ENCODE measurements at places on chromosomes 5 and 9.
A peak's percentile ranks its signal among the peaks of the same experiment; 100 is the strongest.

GRCh38 chr5:56161439-56161823 lies 71.7 kb downstream of the ANKRD55 start:
- DNase-seq: no peak

DNA sequence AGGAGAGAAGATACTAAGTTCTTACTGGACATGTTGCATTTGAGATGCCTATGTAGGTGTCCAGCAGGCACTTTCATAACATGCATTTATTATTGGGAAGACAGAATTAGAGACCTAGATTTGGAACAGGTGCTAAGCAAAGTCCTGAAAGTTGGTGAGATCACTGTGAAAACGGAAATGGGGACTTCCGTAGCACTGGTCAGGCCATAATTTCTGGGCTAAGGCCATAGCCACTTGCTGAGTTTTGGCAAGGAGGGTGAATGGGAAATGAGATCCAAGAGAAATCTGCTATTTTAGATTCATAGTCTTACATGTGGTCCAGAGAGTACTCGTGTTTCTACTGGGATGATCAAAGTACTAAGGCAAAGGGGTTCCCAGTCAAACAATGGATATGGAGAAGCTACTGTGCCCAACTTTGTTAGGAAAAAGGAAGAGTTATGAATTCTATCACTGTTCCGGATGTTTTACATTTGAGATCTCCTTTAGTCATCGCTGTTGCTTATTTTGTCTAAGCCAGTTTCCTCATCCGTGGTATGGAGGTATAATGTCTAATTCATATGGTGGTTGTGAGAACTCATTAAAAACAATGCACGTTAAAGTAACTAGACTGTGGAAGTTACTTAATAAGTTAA lies 33.4 kb downstream of the TEK start:
- DNase-seq: no peak

- DNase-seq: peak; percentile 17
Measured at GRCh38 chr5:80466669-80467485, 21.0 kb upstream of the FAM151B start.

GRCh38 chr5:119313658-119314605 lies 41.9 kb upstream of the TNFAIP8 start:
- no peak for DNase-seq

DNA sequence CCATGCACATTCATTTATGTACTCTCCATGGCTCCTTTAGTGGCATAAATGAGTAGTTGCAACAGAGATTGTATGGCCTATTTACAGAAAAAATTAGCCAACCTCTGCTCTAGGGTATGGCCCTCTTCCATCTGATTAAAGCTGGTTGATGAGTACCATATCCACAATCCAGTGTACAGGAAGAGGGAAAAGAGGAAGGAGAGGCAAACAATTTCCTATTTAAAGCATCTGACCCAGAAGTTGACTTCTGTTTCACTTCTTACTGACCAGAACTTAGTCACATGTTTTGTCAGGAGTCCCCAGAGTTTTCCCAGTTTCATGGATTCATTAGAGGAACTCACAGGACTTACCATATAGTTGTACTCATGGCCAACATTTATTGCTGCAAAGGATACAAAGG lies 68.6 kb upstream of the STARD4 start:
- DNase-seq: no peak

GRCh38 chr5:138998521-138998920 lies 123.4 kb upstream of the LRRTM2 start:
- DNase-seq: no peak

DNA sequence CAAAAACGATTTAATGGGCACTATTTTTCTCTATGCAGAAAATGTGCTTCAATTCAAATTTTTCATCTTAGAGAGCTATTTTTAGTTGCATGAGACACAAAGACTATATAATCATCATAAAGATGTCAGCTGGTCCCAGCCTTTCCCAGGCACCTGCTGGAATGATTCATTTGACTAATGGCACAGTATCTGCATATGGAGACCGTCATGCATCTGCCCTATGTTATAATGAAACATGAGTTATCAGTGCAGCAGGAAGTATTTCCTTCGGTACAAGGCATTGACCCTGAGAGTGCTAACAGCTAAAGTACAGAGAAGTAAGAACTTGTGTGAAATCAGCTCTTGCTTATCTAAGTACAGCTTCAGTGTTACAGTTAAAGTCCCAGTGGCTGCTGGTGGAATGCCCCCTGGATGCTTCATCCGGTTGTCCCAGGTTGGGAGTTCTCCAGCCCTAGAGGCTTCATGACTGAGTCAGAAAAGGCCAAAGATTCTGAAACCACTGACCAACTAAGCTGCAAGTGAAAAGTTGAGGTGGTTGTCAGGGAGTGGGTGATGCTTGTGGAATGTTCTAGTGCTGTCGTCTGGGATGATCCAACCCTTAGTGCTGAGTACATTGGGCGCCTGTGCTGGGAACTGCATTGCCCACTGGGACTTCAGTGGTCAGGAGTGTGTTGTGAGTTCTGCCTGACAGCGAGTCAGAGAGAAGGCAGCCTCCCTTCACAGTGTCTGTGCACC lies 57.2 kb downstream of the MTRR start:
- no peak for DNase-seq

- no peak for DNase-seq
Measured at GRCh38 chr5:33257807-33258429, 182.8 kb upstream of the TARS1 start.

DNA sequence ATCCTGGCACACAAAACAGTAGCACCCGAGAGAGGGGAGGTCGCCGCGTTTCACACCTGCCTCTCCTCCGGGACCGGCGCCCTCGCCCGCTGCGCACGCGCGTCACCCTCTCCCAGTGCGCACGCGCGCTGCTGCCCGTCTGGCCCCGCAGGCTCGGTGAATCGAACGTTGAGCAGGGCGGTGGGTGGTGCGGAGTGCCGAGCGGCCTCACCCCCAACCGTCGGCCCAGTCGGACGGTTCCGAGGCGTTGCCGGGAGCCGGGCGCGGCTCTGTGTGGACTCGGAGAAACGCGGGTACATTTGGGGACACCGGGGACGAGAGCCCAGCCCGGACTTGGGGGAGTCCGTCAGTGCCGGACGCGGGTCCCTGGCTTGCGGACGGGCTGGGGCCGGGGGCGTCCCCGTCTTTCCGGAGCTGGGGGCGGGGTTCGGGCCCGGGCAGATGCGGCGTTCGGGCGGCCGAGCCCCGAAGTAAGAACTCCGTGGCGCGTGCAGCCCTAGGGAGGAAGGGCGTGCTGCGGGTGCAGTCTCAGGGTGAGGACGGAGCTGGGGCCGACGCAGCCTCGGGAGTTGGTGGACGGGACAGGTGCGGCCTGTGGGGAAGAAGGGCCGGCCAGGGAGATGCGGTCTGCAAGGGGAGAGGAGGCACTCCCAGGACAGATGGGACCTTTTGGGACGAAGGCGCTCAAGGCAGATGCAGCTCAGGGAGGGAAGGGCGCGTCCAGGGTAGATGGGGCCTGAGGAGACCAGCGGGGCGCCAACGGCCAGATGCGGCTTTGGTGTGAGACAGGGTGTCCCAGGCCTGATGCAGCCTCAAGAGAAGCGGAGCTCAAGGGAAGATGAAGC lies at the start of gene POMT1:
Gene POMT1 (plus strand): TSS at position 138 of the 845 bp plus-strand sequence. CDS start 1,301 bp downstream, outside the sequence.
- DNase-seq: peak; percentile 68

GRCh38 chr5:149166591-149167100 lies 25.4 kb downstream of the ABLIM3 start:
- DNase-seq: no peak

DNA sequence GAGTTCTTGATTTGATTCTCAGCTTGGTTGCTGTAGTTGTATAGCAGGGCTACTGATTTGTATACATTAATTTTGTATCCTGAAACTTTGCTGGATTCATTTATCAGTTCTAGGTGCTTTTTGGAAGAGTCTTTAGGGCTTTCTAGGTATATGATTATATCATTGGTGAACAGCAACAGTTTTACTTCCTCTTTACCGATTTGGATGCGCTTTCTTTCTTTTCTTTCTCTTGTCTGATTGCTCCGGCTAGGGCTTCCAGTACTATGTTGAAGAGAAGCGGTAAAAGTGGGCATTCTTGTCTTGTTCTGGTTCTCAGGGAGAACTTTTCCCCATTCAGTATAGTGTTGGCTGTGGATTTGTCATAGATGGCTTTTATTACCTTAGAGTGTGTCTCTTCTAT lies 158.9 kb downstream of the SAXO1 start:
- DNase-seq: no peak

- DNase-seq: peak; percentile 44
Measured at GRCh38 chr5:142065273-142065672, 43.3 kb upstream of the NDFIP1 start.

DNA sequence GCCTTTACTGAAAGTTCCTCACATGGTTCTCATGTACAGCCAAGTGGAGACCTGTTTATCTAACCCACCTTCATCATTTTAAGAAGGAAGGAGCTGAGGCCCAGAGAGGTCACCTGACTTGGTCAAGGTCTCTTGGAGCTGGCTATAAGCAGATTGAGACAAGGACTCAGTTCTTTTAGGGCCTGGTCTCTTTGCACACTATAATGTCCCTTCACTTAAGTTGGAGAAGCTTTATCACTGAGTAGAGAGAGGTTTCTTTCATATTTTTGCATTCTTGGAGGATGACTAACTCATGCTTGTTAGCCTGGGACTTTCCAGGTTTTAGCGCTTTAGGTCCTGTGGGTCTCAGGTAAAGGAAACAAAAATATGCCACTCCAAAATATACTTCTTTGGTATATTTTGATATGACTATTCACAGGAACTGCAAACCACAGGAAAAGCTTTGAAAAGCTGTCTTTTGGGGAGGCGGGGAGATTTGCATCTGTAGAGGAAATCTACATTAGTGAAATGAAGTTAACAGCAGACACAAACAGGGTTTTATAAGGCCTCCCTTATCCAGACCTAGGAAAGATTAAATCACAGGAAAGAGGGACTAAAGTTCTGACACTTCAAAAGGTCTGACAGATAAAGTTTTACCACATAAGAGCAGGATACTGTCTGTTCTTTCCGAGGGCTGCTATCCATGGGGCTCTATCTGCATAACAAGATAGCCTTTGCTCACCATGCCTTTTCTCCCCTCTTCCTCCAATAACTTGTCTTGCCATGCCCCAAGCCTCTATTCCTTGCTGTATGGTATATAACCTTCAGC lies 95.8 kb upstream of the ANKRD55 start:
- no peak for DNase-seq

DNA sequence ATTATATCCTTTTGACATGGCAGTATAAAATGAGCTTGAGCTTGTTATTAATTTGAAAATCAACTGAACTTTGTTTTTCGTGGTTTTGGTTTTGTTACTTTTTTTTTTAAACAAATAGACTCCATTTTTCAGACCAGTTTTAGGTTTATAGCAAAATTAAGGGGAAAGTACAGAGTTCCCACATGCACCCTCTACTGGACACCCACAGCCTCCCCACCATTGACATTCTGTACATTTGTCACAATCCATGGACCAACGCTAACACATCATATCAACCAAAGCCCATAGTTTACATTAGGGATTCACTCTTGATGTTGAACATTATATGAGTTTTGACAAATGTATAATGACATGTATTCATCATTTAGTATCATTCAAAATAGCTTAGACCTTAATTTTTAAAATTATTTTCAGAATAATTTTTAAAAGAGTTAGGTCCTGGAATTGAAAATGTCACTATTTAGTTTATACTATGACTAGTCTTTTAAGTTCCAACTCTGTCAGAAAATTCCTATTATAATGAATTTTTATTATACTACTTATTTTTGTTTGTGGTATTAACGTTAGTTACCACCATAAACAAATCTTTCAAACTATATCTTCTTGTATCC lies 35.3 kb upstream of the JMY start:
- no peak for DNase-seq

GRCh38 chr5:172413601-172414171 lies 40.6 kb downstream of the SH3PXD2B start:
- no peak for DNase-seq

- DNase-seq: no peak
Measured at GRCh38 chr9:101354765-101355708, 29.8 kb downstream of the BAAT start.

- no peak for DNase-seq
Measured at GRCh38 chr9:136940526-136941230, 3.9 kb downstream of the FBXW5 start.

GRCh38 chr9:7790022-7790818 lies 9.4 kb downstream of the DMAC1 start:
- no peak for DNase-seq

DNA sequence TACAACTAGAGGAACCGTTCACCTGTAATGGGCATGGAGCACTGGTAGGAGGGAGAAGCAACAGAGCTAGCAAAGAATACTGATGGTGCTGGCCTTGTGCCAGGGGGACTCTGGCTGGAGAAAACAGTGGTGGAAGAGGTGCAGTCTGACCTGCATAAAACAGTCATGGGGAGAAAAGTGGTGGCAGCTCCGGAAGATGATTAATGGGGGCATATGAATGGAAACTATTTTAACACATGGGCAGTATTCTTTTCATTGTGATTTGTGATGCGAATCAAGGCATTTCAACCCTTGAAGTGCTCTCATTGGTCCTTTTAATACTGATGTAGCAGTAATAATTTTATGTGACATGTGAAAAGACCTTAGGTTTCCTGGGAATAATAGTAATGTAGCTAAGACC lies 219.6 kb downstream of the ADAMTS6 start:
- no peak for DNase-seq

- peak; percentile 42 for DNase-seq
Measured at GRCh38 chr5:56269216-56269927, 36.2 kb upstream of the ANKRD55 start.

DNA sequence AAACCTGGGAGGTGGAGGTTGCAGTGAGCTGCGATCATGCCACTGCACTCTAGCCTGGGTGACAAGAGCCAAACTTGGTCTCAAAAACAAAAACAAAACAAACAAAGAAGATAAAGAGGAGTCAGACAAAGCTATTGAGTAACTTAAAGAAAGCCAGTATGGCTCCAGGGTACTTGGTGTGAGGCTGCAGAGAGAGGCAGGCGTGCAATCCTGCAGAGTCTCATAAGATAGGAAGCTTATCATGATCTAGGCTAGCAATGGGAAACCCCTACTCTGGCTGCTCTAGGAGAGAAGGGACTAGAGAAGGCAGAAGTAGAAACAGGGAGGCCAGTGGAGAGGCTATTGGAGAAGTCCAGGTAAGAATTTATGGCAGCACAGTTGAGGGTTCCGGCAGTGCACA lies 42.0 kb downstream of the ARRDC3 start:
- no peak for DNase-seq

DNA sequence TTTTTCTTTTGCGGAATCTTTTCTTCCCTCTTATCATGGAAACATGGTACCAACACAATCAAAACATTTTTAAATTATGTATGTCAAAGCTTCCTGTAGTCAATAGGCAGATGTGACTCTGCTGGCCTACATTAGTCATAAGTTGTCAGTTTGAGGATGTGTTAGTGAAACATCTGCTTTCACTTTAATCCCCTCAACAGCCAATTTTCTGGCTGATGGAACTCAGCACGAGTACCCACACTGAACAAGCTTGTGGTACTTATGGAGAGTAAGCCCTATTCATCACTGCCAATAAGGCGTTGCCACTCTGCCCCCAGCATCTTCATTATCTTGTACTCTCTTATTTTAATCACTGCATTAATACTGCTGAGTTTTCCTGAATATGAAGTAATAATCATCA lies 1034.4 kb downstream of the CDH9 start:
- DNase-seq: no peak

- DNase-seq: no peak
Measured at GRCh38 chr5:139194486-139194885, 3.7 kb downstream of the SIL1 start.

GRCh38 chr9:112015149-112015548 lies 118.5 kb downstream of the UGCG start:
- DNase-seq: no peak

- DNase-seq: no peak
Measured at GRCh38 chr5:57259704-57260103, 85.8 kb downstream of the GPBP1 start.

- no peak for DNase-seq
Measured at GRCh38 chr5:64207978-64208377, 42.3 kb downstream of the RNF180 start.

- DNase-seq: no peak
Measured at GRCh38 chr5:150227606-150228273, 37.9 kb downstream of the SLC6A7 start.

- no peak for DNase-seq
Measured at GRCh38 chr5:139822553-139823425, 27.2 kb downstream of the PSD2 start.
